ENCODE measurements at places on chromosomes 2 and 18.

GRCh38 chr2:95346231-95346737 lies 49.1 kb downstream of the KCNIP3 start:
- no peak for DNase-seq

- no peak for DNase-seq
Observed at GRCh38 chr2:43518181-43518580, 77.7 kb downstream of the THADA start.

- no peak for DNase-seq
Observed at GRCh38 chr18:32372381-32373061, 98.2 kb downstream of the GAREM1 start.

- no peak for DNase-seq
Observed at GRCh38 chr18:9092665-9093064, 9.8 kb upstream of the NDUFV2 start.

GRCh38 chr2:39313575-39313974 lies 69.8 kb upstream of the CDKL4 start:
- DNase-seq, result no peak

DNA sequence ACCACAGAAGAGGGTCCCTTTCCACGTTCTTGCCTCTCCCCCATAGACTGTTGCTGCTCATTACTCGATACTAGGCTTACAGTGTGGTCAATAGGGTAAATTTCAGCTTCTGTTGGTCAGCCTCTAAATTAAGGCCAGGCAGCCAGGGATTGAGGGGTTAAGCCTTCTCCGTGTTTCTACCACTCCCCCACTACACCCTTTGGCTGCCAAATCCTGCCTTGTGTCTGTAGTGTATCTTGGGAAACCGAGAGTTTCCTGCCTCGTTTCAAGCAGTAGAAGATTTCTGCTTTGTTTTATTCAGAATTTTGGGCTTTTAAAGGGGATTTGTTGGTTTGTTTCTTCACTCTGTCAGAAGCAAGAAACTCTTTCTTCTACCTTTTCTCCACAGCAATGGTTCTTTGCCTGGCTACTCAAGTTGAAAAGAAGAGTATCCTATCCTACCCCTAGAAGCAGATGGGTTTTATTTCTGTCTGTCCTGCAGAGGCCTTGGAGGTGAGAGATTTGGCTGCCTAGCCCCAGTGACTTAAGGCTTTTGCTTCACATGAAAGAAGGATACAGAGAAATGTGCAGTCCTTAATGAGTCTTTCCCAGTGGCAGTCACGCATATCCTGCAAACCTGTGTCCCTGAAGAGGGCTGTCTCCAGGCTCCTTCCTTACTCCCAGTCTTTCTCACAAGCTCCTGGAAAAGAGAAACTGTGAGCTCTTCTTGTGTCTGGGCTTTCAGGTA lies 261.5 kb upstream of the TANK start:
- no peak for DNase-seq

DNA sequence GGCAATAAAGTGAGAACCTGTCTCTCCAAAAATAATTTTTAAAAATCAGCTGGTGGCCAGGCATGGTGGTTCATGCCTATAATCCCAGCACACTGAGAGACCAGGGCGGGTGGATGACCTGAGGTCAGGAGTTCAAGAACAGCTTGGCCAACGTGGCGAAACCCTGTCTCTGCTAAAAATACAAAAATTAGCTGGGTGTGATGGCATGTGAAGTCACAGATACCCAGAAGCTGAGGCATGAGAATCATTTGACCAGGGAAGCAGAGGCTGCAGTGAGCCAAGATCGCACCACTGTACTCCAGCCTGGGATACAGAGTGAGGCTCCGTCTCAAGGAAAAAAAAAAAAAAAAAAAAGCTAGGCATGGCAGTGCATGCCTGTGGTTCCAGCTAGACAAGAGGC lies 7.4 kb upstream of the GPR75 start:
- no peak for DNase-seq

GRCh38 chr2:22894761-22895160 lies 490.2 kb upstream of the KLHL29 start:
- DNase-seq, result no peak

DNA sequence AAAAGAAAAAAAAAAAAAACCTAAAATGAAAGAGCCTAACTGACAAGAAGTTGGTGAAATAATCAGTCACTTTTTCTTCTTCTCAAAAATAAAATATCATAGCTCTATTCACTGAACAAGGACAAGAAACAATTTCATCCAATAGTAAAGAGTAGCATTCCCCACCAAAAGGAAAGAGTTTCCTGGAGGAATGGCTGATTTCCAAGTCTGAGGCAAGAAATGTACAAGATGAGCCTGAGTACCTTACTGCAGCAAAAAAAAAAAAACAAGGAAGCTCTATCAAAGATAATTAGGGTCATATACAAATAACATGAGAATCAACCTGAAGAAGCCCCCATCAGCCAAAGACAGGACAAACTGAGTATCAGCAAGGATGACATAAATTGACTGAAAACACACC lies 11.5 kb downstream of the ROCK1 start:
- DNase-seq, result no peak

GRCh38 chr2:233968556-233968955 lies 51.4 kb downstream of the TRPM8 start:
- DNase-seq, result peak; percentile 54

GRCh38 chr2:187547353-187547979 lies 6.8 kb downstream of the TFPI start:
- no peak for DNase-seq

DNA sequence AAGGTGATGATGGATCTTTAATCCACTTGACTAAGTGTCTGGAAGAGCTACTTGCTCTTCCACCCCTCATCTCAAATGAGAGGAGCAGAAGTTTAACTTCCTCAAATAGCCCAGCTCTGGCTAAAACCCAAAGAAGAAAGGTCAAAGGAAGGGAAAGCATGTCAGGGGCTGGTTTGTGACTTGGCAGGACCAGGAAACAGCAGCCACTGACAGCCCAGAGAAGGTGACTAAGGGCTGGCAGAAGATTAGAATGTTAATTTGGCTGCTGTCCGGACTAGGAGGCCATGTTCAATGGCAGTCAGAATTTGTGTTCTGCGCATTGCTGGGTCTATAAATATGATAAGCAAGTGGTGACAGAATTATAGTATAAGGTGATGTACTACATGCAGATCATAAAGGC lies 386.2 kb downstream of the SETBP1 start:
- DNase-seq, result no peak

DNA sequence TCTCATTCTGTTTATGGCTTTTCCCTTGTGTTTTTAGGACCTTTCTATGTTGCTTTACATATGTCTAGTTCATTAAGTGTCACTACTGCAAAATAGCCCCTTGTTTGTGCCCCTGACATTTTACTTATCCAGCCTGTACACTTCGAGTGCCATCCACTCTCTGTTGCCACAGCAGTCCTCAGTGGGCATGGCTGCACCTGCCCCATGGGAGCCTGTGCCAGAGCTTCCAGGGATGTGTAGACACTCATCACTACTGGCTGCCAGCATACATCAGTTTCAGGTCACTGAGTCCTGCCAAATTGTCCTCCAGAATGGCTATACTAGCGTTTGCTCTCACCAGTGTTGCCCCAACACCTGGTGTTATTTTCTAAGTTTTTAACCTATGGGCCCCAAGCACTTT lies 80.4 kb downstream of the ARMC9 start:
- DNase-seq, result no peak

DNA sequence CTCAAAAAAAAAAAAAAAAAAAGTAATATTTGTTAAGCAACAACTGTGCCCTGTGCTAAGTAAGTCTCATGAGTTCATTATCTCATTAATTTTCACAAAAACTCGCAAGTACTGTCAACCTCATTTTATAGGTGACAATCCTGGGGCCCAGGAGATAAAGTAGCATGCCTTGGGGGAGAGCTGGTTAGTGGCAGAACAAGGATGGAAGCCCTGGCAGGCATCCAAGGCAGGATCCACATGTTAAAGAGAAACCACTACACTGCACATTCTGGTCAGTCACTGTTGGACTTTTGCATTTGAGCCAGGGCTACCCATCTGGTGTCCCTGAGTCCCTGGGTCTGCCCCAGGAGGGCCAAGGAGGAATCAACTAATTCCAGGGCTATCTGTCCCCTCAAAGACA lies 54.6 kb downstream of the ZFP36L2 start:
- DNase-seq, result no peak

- no peak for DNase-seq
Observed at GRCh38 chr2:69948032-69948962, 13.1 kb downstream of the ASPRV1 start.

DNA sequence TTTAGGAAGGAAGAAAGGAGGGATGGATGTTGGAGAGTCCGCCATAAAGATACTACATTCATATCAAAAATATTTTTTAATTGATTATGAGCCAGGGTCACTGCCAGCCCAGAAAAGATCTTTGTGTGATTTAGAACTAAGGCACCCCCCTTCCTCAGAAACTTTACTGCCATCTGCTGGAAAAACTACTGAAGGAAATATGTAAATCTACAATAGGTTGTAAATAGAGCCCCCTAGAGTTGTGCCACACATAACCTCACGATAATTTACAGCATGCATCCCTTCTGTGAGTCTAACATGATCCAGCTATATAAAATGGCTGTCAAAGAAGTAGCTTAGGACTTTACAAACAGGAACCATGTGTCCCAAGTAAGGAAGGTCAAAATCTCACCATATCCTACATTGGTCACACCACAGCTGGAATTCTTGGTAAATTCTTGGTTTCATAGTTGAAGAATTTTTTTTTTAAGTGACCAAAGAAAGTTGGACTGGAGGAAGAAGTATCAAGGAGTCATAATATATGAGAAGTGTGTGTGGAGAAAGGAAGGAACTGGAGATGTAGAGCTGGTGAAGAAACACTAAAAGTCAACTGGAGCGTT lies 152.5 kb downstream of the CYP26B1 start:
- DNase-seq, result no peak

DNA sequence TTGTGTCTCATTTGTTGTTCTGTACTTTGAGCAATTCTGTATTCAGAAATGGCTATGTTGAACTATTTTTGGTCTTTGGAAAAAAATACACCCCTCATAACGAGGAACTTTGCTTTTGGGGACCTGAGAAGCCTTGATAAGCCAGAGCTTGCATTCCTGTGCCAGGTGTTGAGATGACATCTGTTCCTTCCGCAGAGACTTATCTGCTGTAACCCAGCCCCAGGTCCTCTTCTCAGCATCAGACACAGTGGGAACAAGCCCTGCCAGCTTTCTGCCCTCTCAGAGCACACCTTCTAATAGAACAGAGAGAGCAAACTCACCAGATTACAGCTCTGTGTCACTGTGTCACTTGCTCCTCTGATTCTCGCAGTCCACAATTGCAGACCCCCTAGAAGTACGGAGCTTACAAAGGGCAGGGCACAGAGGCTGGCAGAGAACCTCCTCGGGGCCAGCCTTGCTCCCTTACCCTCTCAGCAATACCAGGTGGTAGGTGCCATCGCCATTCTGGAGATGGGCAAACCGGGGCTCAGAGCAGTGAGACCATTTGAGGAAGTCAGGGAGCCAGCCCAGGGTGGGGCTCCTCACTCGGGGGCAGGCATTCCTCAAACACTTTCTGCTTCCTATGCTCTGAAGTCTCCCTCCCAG lies 97.4 kb downstream of the DDX1 start:
- DNase-seq, result no peak

- DNase-seq, result no peak
Observed at GRCh38 chr2:113060396-113060795, 1.4 kb downstream of the IL36RN start.

- no peak for DNase-seq
Observed at GRCh38 chr18:26869640-26870039, 4.1 kb upstream of the AQP4 start.

- DNase-seq, result no peak
Observed at GRCh38 chr2:1736045-1736444, 8.3 kb downstream of the PXDN start.

DNA sequence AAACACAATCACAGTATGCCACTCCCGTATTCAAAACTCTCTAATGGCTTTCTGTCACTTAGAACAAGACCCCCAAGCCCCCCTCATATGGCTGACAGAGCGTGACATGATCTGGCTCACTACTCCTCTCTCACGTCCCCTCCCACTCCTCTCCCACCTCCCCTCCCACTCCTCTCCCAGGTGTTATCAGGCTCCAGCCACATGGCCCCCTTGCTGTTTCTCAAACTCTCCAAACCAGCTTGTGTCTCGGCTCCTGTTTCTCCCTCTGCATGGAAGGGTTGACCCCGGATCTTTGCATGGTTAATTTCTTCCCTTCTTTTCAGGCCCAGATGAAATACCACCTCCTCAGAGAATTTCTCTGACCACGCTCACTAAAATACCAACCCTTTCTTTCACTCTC lies 180.8 kb downstream of the SLC8A1 start:
- no peak for DNase-seq

GRCh38 chr2:64735504-64735903 lies 81.8 kb upstream of the SERTAD2 start:
- DNase-seq, result no peak

- DNase-seq, result no peak
Observed at GRCh38 chr2:128311216-128311754, 7.4 kb downstream of the HS6ST1 start.

DNA sequence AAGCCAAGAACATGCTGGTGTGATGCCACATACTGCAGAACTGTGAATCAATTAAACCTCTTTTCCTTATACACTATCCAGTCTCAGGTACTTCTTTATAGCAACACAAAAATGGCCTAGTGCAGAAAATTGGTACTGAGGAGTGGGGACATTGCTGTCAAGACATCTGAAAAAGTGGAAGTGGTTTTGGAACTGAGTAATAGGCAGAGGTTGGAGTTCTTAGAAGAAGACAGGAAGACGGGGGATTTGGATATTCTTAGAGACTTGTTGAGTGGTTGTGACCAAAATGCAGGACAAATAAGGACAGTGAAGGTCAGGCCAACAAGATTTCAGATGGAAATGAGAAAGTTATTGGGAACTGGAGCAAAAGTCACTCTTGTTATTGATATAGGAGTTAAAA lies 31.3 kb upstream of the CDH2 start:
- peak; percentile 48 for DNase-seq

- no peak for DNase-seq
Observed at GRCh38 chr2:145119225-145119624, 599.3 kb upstream of the ZEB2 start.

DNA sequence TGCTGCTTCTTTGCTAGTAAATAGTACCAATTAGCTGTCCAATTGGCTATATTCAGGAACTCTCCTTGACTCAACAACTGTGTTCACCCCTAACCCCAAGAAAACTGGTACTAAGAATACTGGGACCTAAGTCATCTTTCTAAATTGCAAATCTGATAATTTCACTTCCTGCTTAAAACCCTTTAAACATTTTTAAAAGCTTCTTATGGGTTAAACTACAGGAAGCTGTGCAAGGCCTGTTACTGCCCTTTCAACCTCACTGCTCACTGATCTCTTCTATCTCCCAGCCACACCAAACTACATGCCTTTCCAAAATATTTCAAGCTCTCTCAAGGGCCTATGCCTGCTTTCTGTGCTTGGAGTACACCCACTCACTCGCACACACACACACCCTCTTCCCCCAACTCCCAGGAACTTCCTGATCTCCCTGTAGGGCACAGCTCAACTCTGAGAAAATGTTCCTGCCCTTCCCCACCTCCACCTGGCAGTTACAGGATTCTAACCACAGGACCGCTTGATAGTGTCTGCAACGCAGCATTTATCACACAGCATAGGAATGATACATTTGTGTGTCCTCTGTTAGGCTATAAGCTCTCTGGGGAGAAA lies 6.7 kb downstream of the LMAN1 start:
- DNase-seq, result no peak

GRCh38 chr2:203886661-203887151 lies 19.1 kb downstream of the CTLA4 start:
- DNase-seq, result no peak

Measured in DND-41 (cell line).